ENCODE measurements at places on chromosomes 11 and 22. TPM values are rescaled to one million over a fixed set of nuclear protein-coding genes. Genes with fewer than 3 reads are reported as not detected.

The PGM2L1 gene
- total RNA-seq, result 3.7 TPM

DNA sequence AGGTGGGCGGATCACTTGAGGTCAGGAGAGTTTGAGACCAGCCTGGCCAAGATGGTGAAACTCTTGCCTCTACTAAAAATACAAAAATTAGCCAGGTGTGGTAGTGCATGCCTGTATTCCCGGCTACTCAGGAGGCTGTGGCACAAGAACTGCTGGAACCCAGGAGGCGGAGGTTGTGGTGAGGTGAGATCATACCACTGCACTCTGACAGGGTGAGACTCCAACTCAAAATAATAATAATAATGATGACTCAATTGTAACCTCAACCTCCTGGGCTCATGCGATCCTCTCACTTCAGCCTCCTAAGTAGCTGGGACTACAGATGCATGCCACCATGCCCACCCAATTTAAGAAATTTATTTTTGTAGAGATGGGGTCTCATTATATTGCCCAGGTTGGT lies 15.6 kb upstream of the CHRNA10 start:
- H3K4me1 ChIP-seq, result peaks cover 24% of the 10 kb centered on the region
- DNase-seq, result no peak
- peaks cover 75% of the 10 kb centered on the region for H3K36me3 ChIP-seq

- H3K36me3 ChIP-seq, result no peaks in the 10 kb centered on the region
- no peaks in the 10 kb centered on the region for H3K27me3 ChIP-seq
- H3K27ac ChIP-seq, result no peak overlapping the region
- no peak for DNase-seq
- no peaks in the 10 kb centered on the region for H3K4me1 ChIP-seq
Measured at GRCh38 chr22:33438273-33438672, 380.1 kb upstream of the SYN3 start.

The TIGD3 gene
- total RNA-seq, result 0.63 TPM

DNA sequence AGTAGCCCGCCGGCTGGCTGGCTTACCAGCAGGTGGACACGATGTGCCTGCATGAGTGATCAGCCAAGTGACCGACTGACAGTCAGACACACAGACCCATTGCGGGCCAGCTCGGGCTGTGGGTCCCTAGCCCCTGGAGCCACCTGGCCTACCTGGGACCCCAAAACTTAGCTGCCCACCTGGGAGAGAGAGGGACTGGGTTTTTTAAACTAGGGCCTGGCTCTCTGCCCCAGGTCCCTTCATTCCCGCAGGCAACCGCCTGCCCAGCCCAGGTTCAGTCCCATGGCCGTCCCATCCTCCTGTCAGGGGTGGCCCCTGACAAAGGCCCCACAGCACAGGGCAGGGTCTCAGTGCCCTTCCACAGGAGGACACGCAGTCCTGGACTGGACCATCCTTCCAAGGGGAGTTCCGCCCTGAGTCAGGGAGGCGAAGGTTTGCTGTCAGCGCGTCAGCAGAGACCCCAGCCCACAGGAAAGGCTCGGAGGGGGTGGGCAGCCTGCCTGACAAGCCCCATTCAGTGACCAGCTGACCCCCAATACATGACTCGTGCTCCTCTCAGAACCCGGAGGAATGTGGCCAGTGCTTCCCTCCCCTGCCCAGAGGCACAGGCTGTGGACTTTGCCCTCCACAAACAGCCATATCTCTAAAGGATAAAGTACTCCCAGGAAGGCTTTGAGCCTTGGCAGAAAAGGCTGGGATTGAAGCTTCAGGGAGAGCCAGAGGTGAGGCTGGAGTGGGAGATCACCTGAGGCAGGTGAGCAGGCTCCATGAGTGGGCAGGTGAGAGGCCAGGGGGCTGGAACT lies 8.4 kb downstream of the SLCO2B1 start:
- DNase-seq, result no peak
- H3K36me3 ChIP-seq, result no peaks in the 10 kb centered on the region
- H3K4me3 ChIP-seq, result no peak overlapping the region
- peaks cover 6% of the 10 kb centered on the region for H3K4me1 ChIP-seq

GRCh38 chr11:132037956-132038355 lies 667.5 kb downstream of the NTM start:
- H3K4me1 ChIP-seq, result no peaks in the 10 kb centered on the region
- no peak overlapping the region for H3K4me3 ChIP-seq
- no peaks in the 10 kb centered on the region for H3K27me3 ChIP-seq
